Psoas muscle (tissue), 8 donors: ENCODE measurements at places on chromosomes 4 and X.
A peak's percentile ranks its signal among the peaks of the same experiment; 100 is the strongest.

DNA sequence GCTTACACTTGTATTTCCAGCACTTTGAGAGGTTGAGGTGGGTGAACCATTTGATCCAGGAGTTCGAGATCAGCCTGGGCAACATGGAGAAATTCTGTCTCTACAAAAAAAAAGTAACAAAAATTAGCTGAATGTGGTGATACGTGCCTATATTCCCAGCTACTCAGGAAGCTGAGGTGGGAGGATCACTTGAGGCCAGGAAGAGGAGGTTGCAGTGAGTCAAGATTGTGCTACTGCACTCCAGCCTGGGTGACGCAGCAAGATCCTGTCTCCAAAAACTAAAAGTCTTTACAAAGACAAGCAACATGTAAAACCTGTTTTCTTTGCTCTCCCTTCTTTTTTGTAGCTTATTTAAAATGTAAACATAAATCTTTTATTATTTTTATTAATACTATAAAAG is 1156.1 kb downstream of the FAT4 start:
- no peak for DNase-seq

DNA sequence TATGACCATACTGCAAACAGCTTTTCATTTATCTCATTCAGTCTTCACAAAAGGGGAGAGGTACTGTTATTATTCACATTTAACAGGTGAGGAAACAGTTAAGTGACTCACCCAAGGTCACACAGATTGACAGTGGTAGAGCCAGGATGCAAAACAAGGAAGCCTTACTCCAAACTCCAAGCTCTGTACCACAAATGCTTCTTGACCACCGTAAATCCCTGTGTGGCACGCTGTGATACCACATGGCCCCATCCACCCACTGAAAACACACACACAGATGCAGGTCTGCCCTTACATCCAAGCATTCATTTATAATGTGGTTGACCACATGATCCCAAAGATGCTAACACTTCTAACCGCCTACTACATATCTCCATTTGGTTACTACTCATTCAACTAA is 129.5 kb downstream of the TSPAN5 start:
- no peak for DNase-seq

GRCh38 chr4:151114338-151114737 is 14.9 kb downstream of the RPS3A start:
- no peak for DNase-seq

DNA sequence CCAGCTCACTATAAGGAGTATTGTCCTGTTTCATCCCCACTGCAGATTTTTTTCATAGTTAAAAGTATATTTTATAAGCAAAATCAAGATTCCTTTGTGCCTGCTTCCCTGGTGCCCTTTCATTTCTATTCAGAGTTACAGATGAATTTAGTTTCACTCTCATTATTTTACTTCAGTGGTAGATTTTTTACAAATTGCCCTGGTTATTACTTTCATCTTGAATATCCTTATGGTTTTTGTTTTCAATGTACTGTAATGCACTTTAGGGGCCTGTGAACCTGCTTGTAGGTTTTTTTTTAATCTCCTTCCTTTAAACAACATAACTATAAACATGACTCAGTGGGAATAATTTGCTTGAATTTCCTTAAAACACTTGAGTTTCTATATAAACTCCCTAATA is 126.8 kb downstream of the GPR143 start:
- no peak for DNase-seq

DNA sequence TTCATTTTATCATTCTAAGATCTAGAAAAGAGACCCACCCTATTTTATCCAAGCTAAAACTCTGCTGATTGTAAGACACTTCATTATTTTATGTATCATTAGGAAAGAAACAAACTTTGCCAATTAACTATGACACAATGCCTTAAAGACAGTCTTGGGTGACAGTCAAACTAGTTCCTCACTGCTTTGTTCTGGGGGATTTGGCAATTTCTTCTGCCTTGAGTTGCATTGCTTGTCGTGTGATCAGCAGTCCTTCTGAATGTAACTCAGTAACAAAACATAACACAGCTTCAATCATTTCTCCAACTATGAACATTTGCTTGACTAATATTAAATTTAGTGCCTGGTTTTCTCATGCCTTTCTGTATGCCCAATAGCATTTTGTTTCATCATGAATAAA is 577.9 kb upstream of the DIPK2B start:
- no peak for DNase-seq

- DNase-seq: no peak
Measured at GRCh38 chr4:37588150-37588549, 98.0 kb downstream of the RELL1 start.

DNA sequence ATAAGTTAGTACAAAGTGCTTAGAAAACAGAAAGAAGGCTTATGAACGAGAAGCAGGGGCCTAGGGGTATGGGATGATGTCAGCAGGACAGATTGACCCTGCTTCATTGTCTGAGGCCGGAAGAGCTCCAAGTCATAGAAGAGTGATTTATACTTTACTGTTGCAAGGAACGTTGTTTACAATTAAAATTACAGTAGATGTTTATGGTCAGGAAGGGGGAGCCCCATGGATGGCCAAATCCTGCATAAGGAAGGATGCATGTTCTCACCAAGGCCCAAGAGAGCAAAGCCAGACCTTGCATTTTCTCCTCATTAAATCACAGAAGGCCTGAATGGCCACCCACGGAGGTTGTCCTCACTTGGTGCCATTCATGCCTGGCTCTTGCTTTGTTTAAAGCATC is 115.3 kb downstream of the LDB2 start:
- no peak for DNase-seq

DNA sequence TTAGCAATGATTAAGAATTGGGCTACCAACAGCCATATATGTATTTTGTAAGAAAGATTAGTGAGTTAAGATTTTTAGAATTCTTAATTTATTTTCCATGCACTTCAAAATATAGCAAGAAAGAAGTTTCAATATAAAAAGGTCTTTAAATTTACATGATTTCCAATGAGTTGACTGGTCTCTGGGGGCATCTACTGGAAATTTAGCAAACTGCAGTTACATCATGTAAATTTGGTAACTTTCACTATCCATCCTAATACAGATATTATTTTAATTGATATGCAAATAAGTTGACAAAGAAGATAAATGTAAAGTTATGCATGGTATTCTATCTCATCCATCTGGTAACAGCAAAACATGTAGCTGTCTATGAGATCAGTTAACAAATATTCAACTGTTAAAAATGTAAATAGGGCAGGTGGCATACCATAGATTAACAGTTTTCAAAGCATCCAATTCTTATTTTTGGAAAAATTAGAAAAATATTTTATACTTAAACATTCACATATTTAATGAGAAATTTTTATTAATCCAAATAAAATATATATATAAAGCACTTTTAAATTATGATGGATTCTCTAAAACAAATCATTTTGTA is 29.1 kb downstream of the TTC29 start:
- DNase-seq: no peak

- no peak for DNase-seq
Measured at GRCh38 chr4:147361726-147362125, 119.2 kb upstream of the EDNRA start.

DNA sequence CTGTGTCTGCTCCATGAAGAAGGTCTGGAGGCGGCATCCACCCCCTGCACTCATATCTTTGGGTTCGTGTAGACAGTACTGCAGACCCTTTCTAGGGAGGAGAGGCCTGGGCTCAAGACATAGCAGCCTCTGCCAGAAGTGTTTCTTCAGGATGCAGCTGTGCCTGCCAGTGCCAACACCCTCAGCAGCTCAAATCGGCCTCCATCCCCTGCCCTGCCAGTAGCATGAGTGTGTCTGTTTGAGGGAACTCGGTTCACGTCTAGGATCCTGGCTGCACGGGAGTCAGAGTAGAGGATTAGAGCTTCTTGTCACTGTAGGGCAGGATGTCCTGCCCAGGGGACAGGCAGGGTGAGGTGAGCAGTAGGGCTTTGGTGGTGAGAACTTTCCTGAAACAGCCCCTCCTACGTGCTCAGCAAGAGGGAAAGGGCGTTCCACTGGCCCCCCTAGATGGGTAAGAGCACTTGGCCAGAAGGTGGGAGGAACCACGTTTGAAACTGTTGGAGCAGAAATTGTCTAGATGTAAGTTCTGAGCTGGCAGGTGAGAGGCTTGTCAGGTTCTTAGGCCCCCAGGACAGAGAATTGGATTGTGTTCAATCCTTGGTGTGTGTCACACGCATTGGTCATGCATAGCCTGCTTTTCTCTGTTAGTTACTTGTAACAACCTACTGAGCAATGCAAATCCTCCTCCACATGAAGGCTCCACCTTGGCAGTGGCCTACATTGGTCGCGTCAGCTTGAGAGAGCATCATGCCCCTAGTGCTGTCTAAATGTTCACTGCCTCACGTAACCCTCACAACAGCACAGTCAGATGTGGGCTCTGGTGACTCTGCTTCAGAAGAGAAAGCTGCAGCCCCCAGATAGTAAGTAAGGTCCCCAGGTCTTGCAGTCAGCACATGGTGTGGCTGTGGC is 25.8 kb upstream of the FAM193A start:
- no peak for DNase-seq

DNA sequence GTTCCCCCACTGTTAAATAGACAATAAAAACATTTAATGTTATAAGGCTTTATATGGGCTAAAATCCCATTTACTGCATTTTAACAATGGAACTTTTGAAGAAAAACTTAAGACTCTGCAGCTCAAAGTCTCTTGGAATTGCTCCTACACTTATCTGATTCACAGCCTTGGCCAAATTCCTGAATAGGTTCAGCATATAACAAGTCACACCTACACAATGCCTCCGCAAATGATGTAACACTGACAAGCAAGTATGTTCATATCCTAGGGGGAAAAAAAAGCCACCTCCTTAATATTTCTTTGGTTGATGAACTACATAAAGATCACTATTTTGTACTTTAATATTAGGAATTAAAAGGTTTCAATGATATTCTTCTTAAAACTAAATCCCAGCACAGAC is 34.5 kb downstream of the RPS6KA6 start:
- no peak for DNase-seq

DNA sequence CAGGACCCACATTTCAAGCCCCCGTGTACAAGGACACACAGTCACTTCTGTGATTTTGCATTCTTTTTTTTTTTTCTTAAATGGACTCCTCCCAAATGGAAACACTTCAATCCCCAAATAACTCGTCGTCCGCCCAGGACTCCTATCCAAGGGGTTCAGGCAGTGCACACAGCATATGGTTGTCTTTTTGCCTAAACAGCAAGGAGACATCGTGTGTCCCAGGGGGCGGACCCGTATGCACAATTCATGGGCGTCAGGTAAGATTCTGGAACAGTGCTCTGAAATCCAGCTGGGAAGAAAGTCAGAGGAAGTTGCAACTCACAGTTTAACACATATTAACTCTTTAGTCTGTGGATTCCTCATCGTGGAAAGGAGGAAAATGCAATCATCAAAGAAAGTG is 231.3 kb downstream of the SHOX start:
- no peak for DNase-seq

DNA sequence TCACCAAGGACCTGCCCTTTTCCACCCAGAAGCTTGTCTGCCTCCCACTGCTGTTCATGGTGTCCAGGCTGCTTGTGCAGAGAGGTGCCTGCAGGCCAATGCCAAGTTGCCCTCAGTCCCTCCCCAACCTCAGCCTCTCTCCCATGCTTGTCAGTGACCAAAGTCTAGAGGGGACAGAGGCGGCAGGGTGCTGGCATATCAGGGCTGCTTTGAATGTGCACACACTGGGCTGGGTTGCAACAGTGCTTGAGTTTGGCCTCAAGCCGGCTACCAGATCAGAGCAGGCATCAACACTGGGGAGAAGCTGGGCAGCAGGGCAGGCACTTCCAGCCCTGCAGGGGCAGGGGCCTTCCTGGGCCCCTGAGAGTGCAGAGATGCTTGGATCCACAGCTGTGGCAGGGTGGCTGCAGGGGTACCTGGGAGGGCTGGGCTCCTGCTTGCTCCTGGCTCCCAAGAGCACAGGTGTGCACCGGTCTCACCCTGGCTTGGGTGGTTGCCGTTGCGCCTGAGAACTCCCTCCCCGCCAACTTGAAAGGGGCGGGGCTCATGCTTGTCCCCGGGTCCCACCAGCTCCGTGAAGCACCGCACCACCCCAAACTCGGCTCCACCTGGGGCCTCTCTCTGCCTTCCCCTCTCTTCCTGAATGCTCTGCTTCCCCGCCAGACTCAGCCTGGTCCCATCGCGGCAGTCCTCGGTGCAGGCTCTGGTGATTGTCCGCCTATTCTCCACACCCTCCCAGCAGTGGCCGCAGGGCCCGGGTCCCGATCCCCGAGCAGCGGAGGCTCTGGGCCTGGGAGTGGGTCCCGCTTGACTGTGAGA is 1681.9 kb upstream of the ADGRL3 start:
- DNase-seq: no peak

GRCh38 chr4:183591301-183591700 is 67.7 kb downstream of the RWDD4 start:
- DNase-seq: no peak

GRCh38 chr4:173857828-173858227 is 327.8 kb upstream of the HAND2 start:
- DNase-seq: no peak

DNA sequence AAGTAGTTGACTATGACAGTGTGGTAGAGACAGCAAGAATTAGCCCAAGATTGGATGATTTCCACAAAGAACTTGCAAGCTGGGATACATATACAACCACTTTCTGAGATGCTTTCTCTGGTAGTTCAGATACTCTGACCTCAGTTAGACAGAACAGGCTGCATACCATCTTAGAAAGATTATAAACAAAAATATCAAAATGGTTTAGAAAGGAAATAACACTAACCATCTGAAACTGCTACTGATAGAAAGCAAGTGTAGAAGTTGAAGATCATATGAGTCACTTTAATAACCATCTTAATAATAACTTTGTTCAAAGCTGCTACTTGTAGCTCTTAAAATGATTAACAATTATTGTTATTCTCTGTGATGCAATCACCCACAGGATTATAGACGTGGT is 255.4 kb upstream of the TTC29 start:
- no peak for DNase-seq

GRCh38 chrX:48957477-48957826 is at the start of gene OTUD5:
Gene OTUD5 (minus strand): TSS chrX:48957607. CDS start chrX:48957570, 37 bp downstream.
- peak; percentile 67 for DNase-seq

- no peak for DNase-seq
Measured at GRCh38 chr4:123408471-123409084, 12.0 kb downstream of the SPRY1 start.

DNA sequence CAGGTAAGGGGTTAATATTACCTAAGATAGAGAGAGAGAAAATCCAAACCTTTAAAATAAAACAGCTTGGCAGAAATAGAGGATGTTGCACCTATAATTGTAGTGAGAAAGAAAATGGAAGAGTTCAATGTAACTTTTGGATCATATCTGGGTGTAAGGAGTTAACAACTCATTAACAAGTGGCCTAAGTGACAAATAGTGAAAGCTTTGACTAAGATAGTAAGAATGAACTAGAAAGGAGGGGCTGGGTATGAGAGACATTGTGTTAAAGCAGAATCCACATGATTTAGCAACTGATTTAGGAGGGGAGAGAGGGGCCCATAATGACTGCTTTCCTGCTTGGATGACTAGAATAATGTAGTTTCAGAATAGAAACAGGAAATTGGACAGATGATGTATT is 761.0 kb downstream of the IL1RAPL1 start:
- DNase-seq: no peak

GRCh38 chrX:11257711-11258110 is 35.5 kb upstream of the AMELX start:
- DNase-seq: no peak

GRCh38 chr4:12993923-12994322 is 490.2 kb downstream of the RAB28 start:
- no peak for DNase-seq

GRCh38 chr4:117968606-117969005 is 65.7 kb upstream of the NDST3 start:
- DNase-seq: no peak

- no peak for DNase-seq
Measured at GRCh38 chr4:25525896-25526295, 129.8 kb upstream of the SLC34A2 start.
